Cardiac muscle cell (in vitro differentiated cells and primary cell): ENCODE measurements at places on chromosomes 16 and 17.

- no peak for DNase-seq
These were observed 93.2 kb upstream of the ZNF469 start for GRCh38 chr16:88289561-88289960.

GRCh38 chr16:83338941-83339340, 468.8 kb upstream of the HSBP1 start:
- peak; percentile 37 for DNase-seq

DNA sequence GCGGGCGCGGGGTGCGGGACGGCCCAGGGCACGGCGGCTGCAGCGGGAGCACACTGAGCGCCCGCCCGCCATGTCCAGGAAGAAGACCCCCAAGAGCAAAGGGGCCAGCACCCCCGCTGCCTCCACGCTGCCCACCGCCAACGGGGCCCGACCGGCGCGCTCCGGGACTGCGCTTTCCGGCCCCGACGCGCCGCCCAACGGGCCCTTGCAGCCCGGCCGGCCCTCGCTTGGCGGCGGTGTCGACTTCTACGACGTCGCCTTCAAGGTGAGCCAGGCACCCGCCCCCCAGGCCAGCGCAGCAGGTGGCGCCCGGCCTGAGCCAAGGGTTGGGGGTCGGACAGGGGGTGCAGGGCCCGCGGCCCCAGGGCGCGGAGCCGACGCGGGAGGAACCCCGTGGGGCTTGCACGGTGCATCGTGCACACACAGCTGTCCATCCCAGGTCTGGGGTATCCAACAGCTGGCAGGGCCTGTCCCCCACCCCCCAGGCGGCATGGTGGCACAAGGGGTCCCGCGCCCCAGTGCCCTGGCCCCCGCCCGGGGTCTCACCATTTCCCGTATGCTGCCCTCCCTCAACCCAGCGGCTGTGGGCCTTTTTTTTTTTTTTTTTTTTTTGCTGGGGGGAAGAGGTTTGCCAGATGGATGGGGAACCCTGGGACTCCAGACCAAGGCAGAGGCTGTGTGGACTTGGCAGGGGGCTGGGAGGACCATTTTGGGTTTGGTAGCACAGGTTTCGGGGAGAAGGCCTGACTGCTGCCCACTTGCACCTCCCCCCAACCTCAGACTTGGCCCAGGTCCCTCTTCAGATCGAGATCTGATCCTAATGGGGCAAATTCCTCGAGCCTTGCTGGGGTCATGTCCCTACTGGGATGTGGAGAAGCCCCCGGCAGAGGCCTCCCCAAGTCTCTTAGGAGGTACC, 547 bp downstream of the RAB26 start:
- DNase-seq: no peak

DNA sequence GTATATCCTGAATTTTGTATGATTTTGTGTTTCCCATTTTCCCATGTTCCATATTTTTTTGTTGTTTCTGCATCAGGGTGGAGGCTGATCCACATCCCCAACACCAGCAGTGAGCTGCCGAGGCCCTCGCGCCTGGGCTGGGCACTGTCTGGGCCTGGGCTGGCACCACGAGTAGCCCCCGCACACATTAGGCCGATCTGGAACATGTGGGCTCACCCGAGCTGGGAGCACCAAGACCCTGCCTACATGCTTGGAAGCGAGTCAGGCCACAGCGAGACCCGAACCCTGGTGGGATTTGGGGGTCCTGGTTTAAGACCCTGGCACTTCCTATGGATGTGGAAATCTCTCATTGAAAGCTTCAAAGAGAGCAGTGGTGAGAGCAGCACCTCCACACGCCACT, 8.5 kb downstream of the KCTD5 start:
- DNase-seq: no peak

- no peak for DNase-seq
These were observed 13.4 kb downstream of the ADGRG5 start for GRCh38 chr16:57555831-57556230.

DNA sequence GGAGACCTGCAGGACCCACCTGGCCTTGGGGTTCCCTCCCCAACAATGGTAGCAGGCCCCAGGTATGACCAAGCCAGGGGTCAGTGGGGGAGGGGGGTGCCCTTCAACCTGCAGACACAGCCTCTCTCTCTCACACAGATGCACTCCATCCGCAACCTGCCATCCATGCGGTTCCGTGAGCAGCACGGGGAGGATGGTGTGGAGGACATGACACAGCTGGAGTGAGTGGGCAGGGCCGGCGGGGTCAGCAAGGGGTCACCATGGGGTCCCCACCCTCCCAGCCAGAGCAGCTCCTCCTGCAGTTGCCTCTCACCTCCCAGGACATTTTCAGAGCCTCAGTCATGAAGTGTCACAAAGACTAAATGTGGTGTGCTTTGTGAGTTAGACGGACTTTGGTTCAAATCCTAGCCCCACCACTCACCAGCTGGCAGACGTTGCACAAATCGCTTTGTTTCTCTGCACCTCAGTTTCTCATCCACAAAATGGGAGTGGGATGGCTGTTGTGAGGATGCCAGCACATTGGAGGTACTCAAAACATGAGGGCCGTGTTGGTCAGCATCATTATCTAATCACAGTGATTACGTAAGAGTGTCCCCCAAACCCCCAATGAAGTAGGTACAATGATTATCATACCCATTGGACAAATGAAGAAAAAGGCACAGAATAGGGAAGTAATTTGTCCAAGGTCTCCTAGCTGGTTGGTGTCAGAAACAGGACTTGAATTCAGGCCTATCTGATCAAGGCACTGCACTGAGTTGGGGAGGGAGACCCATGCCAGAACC, 16.0 kb downstream of the MYO15A start:
- no peak for DNase-seq

GRCh38 chr16:69932691-69933392, 18.3 kb upstream of the CLEC18A start:
- no peak for DNase-seq

- DNase-seq: no peak
These were observed 2.3 kb downstream of the EVI2B start for GRCh38 chr17:31311526-31311925.

DNA sequence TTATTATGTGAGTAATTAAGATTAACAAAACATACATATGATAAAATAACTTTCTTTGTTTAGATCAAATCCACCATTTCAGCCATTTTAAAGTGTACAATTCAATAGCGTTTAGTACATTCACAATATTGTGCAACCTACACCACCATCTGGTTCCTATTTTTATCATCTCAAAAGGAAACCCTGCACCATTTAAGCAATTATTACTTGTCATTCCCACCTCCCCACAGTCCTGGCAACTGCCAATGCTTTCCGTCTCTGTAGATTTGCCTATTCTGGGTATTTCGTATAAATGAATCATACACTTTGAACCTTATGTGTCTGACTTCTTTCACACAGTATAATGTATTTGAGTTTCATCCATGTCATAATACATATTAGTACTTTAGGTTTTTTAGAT, 162.5 kb upstream of the CNTNAP4 start:
- no peak for DNase-seq

DNA sequence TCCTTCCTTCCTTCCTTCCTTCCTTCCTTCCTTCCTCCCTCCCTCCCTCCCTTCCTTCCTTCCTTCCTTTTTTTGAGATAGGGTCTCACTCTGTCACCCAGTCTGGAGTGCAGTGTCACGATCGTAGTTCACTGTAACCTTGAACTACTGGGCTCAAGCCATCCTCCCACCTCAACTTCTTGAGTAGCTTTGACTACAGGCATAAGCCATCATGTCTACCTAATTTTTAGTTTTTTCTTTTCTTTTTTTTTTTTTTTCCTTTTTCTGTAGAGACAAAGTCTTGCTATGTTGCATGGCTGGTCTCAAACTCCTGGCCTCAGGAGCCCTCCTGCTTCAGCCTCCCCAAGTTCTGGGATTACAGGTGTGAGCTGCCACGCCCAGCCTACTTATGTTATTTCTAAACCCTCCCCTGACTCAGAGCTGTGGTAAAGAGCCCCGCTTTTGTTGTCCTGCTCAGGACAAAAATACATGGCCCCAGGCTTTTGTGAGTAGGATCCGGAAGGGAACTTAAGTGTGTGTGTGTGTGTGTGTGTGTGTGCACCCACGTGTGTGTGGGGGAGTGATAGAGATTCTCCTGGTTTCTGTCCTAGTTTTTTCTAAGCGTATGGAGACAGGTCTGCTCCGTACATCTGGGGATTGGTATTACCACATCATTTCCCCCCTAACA, 67.1 kb downstream of the PRKCB start:
- no peak for DNase-seq

DNA sequence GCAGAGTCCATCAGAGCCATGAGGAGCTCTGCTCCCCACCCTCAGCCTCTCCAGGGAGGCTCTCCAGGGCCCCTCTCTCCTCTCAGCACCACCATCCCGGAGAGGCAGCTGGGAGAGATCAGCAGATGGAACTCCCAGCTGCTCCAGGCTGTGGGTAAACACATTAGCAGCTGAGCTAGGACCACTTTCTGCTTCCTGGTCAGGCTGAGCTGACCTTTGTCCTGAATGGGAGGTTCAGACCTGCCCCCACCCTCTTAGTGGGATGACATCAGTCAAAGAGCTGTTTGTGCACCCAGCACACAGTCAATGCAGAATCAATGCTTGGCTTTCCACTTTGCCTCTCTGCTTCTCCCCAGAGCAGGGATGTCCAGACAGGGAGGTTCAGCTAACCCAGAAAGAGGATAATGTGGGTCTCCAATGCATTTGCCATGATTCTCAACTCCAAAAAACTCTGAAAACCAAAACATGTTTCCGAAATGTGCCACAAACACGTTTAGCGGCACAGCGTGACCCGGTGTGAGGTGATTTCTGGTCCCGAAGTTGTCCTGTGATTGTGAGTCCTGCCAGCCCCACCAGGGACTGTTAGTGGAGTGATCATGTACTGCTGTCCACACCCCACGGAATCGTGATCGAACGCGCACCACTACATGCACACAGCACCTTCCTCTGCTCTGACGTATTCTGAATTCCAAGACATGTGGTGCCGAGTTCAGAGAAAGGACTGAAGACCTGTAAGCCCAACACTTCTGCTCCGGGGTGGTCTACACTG, 6.7 kb downstream of the GPR142 start:
- no peak for DNase-seq

GRCh38 chr16:14187517-14188338, 116.6 kb downstream of the MRTFB start:
- no peak for DNase-seq

GRCh38 chr16:49619811-49620157, 236.1 kb downstream of the ZNF423 start:
- no peak for DNase-seq

DNA sequence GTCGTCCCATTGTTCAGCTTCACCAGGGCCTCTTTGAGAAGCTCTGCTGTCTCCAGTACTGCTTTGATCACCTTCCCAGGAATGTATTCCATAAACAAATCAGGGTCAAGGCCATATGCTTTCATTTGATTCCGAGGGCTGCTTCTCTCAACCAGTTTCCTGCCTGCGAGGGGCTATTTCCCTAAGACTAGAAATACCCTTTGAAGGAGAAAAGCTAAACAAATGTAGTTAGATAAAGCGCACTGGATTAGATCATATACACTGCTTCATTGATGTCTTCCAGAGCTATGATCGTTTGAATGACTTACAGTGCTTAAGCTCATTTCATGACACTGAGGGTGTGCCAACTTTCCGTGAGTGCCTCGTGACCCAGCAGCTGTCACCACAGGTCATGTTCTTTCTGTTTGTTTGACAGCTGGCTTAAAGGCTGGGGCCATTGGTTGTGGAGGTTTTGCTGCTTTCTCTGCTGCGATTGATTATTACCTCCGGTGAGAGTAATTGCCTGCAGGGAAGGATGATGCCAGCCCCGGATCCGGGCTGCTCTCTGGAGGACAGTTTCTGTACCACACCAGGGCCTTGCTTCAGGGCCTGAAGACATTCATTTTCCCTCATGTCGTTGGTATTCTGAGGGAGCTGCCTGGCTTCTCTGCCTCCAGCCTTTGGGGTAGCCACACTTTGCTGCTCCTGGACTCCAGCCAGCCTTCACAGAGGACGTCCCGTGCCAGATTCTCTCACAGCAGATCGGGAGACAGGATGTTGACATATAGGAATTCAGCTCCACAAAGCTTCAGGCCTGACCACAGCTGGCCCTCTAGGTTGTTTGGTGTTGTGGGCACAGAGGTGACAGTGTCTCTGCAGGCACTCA, 3.9 kb downstream of the TIMM22 start:
- DNase-seq: peak; percentile 55

- DNase-seq: no peak
These were observed 4.3 kb downstream of the CDIP1 start for GRCh38 chr16:4534151-4534790.

DNA sequence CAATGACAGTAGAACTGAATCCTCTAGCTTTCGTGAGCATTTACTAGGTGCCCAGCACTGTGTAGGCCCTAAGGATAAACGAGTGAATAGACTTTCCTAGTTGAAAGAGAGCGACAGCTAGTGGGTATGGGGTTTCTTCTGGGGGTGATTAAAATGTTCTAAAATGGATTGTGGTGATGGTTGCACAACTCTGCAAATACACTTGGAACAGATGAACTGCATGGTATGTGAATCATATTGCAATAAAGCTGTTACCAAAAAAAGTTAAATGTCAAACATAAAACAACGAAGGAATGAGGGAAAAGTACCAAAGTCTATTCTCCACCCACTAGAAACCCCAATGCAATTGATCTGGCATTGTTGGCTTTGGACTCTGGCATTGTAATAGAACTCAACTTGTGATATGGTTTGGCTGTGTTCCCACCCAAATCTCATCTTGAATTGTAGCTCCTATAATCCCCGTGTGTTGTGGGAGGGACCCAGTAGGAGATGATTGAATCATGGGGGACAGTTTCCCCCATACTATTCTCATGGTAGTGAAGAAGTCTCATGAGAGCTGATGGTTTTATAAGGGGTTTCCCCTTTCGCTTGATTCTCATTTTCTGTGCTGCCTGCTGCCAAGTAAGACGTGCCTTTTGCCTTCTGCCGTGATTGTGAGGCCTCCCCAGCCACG, 70.5 kb downstream of the MARF1 start:
- DNase-seq: no peak

GRCh38 chr17:27741971-27742575, 58.3 kb downstream of the NOS2 start:
- no peak for DNase-seq

DNA sequence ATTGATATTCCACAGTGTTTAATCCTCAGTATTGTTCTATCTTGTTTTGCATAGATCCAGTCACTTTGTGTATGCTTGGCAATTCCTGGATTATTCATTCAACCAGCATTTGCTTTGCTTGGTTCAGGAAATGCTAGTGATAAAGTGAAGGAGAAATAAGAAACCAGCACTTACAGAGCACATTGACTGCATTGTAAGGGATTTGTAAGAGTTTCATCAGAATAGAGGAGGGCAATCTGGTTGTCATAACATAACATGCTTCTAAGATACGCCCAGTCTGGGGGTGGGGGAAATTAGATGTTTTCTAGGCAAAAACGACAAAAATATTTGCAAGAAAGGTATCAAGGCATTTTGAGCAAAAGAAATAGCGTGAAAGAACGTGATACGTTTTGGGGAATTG, 40.4 kb downstream of the TNRC6A start:
- peak; percentile 91 for DNase-seq

- no peak for DNase-seq
These were observed 1.0 kb downstream of the MSI2 start for GRCh38 chr17:57257195-57257894.

- no peak for DNase-seq
These were observed 77.1 kb downstream of the USP31 start for GRCh38 chr16:23072084-23072599.

DNA sequence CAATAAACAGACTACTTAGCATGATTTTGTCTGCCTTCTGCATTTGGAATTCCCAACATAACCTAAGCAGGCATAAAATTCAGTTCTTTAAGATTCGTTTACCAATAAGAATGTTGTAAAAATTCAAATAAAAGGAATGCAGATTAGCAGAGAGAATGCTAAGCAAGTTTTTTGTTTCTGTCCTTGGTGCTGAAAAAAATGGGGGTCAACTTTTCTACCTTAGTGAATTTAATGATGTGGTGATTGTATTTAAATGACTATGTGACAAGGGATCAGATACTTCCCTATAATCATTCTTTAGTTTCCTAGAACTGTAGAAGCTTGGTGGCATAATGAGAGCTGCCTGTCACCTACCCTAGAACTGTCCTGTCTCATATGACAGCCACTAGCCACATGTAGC, 159.5 kb downstream of the RBFOX1 start:
- no peak for DNase-seq
